ENCODE measurements at places on chromosomes 1 and 21. TPM values are rescaled to one million over a fixed set of nuclear protein-coding genes. Genes with fewer than 3 reads are reported as not detected.

GRCh38 chr21:37700641-37701202 is 215.5 kb downstream of the KCNJ6 start:
- peak; percentile 74 for DNase-seq

DNA sequence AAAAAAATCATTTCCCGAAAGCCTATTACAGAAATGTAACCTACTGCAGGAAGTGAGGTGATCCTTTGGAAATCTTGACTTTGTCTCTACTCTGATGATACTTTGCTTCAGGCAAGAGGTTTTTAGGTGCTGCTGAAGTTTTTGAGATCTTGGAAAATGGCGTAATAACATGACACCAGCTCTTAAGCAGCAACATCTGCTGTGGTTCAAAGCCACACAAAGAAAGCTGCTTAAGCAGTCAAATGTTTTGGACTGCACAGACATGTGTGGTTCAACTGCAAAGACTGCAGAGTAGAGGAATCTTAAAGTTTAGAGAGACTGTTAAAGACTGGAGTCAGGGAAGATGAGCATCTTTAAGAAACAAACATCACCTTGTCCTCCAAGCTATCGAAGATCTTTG is 139.0 kb downstream of the RASAL2 start:
- DNase-seq, result no peak

Gene PTPRC
- total RNA-seq, result not detected

Gene LEMD1
- total RNA-seq, result 79.0 TPM

Gene F5
- not detected for total RNA-seq

GRCh38 chr1:55536545-55536865 is 321.3 kb upstream of the USP24 start:
- no peak for DNase-seq

Gene ELAPOR1
- total RNA-seq, result 2.0 TPM

Measured in neural progenitor cell (in vitro differentiated cells).